Upper lobe of left lung (tissue), 6 donors: ENCODE measurements at places on chromosomes 2 and 18.

DNA sequence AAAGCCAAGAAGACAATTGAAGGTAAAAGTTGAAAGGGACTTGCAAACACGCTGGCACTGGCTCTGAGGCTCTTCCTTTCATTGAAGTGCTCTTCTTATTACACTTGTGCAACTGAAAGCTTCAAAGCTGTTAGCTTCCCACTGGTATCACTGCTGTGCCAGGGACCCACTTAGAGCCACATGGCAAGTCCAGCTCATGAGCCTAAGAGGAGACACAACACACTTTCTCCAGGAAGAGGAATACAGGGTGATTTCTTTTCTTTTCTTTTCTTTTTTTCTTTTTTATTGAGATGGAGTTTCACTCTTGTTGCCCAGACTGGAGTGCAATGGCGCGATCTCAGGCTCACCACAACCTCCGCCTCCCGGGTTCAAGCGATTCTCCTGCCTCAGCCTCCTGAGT, 218.2 kb downstream of the ATAD2B start:
- no peak for DNase-seq

DNA sequence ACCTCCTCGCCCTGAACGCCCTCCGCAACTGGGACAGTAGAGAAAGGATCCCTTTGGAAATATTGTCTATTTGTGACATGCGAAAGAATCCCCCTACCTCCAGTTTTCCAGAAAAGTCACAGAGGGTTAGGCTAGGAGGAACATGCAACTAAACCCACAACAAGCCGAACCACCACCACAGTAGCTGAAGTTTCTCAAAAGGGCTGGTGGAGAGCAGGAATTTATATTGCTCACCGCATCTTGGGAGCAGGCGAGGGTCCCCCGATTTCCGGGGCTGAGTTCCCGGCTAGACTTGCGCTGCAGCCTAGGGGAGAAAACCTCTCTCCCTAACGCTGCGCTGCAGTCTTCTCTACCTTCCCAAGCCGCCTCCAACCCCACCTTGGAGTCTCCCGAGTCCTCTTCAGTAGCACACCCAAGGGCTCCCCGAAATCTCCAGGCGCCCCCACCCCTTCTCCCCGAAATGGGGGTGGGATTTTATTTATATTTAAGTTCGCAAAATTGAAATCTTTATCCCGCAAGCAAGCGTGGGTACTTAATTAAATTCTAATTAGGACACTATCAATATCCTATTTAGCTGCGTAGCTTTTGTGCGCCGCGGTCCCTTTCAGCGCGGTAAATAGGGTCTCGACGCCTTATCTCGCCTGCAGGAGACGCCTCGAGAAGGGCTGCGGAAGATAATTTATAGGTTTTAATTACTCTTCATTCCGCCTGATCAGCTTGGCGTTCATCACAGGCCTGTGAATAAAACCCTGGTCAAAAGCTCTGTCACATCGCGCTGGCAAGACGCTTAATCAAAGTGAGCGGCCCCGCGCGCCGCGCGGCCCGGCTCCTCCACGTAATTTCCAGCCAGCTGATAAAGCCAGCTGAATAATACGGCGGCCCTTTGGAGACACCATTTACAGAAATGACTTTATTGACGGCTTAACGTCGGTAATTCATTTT, 2.0 kb upstream of the EN1 start:
- DNase-seq, result peak; percentile 82

GRCh38 chr2:85449214-85449588, 30.7 kb downstream of the SH2D6 start:
- DNase-seq, result no peak

DNA sequence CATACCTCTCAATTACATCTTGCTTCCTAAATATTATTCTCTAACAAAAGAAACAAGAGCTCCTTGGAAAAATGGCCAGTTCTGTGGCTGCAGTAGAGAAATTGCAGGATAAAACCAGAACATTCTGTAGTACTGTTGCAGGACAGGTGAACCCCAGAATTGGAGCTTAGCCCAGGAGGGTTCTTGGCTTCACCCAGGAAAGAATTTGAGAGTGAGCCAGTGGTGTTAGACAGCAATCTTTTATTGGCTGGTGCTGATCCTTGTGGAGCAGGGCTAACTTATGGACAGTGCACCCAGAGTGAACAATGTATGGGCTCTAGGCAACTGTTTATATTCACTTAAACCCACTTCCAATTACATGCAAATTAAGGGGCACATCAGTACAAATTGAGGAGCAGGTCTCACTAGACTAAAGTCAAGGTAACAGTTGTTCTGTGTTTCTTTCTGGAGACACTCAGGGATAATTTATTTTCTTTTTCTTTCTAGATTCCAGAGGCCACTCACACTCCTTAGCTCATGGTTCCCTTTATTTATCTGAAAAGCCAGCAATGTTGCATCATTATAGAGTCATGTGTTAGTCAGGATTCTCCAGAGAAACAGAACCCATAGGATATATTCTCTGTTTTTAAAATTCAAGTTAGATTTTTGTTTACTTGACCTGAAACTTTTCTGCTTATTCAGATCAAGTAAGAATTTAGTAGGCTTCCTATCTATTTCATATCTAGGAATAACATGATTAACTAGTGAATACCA, 348.1 kb downstream of the CCDC85A start:
- DNase-seq, result no peak

DNA sequence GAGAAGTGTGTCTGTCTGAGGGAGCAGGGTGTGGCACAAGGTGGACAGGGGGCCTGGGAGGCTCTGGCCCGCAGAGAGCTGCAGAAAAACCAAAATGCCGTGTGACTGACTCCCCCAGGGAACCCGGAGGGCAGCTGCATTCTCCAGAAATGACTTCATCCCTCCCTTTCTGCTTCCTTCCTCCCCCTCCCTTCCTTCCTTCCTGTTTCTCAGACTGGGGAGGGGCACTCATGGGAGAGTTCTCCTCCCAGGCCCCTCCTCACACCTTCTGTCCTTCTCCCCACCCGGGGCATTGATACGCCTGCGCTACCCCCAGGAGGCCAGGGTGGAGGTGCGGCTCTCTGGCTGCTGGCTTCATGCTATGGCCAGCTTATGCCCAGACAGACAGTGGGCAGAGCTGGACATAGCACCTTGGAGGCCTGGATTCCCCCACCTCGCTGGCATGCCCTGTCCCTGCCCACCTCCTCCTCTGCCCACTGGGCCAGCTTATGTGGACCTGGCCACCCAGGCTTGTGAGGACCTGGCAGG, 8.2 kb upstream of the GPR17 start:
- peak; percentile 53 for DNase-seq

DNA sequence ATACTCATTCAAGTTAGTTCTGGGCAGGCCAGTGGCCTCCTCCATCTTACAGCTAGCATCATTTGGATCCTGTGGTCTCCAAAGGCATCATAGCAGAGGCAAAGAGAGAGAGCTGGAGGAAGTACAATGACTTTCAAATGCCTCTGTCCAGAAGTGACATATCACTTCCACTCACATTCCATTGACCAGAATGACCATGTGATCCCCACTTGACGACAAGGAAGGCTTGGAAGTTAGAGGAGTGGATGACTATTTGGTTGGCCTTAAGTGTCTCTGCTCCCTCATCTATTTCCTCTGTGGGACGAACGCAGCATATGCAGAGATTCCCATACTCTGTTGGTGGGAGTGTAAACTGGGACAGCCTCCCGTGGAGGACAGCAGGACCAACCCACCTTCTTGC, 27.8 kb upstream of the MLPH start:
- no peak for DNase-seq

- no peak for DNase-seq
Measured at GRCh38 chr2:99545604-99546003, 55.8 kb upstream of the REV1 start.

GRCh38 chr2:120289221-120289906, 36.7 kb downstream of the RALB start:
- no peak for DNase-seq

DNA sequence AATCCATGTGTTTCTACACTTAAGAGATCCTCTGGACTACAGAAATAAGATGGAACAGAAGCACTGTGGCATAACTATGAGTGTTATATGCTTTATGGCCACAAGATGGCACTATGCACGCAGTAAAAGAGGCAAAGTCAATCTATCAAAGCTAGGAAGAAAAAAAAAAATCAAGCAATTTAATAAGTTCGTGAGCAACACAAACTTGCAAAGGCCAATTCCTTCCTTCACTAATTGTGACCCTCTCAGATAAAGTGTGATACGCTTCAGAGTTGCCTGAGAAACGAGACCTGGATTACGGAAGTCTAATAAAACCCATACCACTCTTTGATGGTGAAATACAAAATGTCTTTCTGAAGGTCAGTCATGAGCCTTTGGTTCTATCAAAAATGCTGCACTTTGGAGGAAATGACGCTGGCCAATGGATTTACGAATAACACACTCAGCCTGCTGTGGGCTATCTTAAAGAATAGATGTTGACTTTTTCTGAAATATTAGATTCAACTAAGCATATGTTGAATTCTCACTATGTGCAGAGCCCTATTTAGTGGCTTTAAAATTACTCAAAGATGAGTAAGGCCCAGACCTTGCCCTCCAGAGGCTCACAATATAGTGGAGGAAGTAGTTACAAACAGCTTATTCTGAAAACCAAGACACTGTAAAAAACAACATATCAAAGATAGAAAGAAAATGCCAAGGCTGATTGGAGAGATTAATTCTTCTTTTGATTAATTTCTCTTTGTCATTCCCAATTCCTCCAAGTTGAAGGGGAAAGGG, 35.5 kb upstream of the TTR start:
- no peak for DNase-seq

DNA sequence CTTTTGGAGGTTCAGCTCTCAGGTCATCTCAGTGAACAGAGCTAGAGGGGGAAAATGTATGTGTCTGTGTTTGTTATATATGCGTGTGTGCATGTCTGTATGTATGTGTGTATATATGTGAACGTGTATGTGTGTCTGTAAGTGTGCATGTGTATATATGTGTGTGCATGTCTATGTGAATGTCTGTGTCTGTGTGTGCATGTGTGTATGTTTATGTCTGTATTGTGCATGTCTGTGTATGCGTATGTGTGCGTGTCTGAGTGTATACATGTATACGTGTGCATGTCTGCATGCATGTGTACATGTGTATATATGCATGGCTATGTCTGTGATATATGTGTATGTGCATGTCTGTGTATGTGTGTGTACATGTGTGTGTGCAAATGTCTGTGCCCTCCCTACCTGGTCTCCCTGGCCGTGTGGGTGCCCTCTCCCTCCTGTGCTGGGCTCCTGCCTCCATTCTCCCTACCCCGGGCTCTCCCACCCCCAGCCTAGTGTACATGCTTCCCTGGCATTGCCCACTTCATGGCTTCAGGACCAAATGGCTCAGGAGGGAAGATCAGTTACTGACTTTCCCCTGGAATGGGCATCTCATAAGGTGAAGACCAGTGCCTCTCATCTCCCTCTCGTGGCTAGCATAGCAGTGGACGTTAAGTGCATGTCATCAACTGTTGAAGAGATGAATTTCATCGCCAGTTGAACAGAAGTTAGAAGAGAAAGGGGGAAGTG, 49.9 kb downstream of the TRAF3IP1 start:
- DNase-seq, result no peak

GRCh38 chr2:7089898-7090510, 172.8 kb downstream of the RNF144A start:
- peak; percentile 72 for DNase-seq

GRCh38 chr2:17756668-17757067, 2.7 kb downstream of the GEN1 start:
- no peak for DNase-seq

DNA sequence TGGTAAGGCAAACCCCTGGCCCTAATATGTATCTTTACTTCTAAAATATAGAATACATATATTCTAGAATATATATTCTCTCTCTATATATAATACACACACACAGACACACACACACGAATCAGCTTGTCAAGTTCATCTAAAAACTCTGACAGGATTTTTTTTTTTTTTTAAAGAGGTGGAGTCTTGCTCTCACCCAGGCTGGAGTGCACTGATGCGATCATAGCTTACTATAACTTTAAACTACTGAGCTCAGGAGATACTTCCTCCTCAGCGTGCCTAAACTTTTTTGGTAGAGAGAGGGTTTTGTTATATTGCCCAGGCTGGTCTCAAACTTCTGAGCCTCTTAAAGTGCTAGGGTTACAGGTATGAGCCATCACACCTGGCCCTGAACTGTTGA, 45.2 kb downstream of the DOK1 start:
- no peak for DNase-seq

- no peak for DNase-seq
Measured at GRCh38 chr18:46055838-46056230, 16.2 kb downstream of the PSTPIP2 start.

DNA sequence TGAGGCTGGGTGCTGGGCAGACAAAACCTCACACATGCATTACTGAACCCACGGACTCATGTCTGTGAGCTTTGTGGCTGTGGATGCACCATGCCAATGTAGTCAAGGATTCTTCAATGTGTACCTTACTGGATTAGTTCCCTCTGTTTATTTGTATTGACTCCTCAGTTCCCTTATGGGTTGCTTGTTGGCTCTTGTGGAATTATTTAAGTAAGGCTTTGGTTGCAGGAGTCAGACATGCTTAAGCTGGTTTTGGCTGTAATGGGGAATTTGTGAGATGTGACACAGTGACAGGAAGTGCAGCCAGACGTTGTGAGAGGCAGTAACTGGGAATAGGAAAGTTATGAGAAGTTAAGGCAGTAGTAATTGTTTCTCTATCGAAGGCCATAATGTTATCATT, 13.6 kb upstream of the IL1RN start:
- no peak for DNase-seq

GRCh38 chr2:215617060-215617824, 181.4 kb upstream of the FN1 start:
- DNase-seq, result no peak

- peak; percentile 56 for DNase-seq
Measured at GRCh38 chr2:3727397-3728045, 24.1 kb downstream of the DCDC2C start.

DNA sequence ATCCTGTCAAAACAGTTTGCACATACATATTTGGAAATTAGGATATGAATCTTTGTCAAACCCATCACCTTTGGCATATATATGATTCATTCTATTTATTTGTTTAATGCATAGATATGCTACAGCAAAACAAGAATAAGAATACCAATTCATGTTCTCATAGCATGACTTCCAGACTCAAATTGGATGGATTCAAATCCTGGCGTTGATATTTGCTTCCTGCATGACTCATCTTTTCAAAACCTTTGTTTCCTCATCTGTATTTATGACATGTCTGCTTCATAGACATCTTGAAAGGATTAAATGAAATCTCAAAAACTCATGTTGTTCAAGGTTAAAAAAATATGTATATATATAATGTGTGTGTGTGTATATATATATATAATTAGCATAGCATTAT, 261.3 kb downstream of the MBD5 start:
- DNase-seq, result no peak

- DNase-seq, result no peak
Measured at GRCh38 chr2:197207106-197207505, 103.5 kb downstream of the ANKRD44 start.

DNA sequence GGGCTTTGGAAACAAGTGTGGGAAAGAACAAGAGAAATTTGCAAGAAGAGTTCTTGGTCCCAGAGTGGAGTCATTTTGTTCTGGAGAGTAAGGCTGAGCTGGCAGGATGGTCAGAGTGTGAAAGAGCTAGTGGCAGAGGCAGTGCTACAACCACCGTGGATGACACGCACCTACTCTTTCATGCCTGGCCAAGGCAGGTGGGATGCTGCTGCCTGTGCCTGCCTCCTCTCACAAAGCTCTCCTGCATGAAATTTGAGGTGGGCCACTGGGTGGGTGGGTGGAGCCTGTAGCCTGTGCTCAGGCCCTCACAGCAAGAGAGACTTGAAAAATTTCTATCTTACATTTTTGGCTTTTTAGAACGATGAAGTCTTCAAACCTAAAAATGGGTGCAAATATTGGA, 9.4 kb upstream of the INO80C start:
- DNase-seq, result no peak
